Karpas-422 (cell line): ENCODE measurements at places on chromosomes 4 and X. TPM values are rescaled to one million over a fixed set of nuclear protein-coding genes. Genes with fewer than 3 reads are reported as not detected.

- no peak overlapping the region for H3K4me3 ChIP-seq
- no peaks in the 10 kb centered on the region for H3K27me3 ChIP-seq
- H3K27ac ChIP-seq: no peak overlapping the region
- H3K4me1 ChIP-seq: no peaks in the 10 kb centered on the region
- H3K36me3 ChIP-seq: no peaks in the 10 kb centered on the region
These were observed 729 bp upstream of the CPLX1 start for GRCh38 chr4:826508-827208.

DNA sequence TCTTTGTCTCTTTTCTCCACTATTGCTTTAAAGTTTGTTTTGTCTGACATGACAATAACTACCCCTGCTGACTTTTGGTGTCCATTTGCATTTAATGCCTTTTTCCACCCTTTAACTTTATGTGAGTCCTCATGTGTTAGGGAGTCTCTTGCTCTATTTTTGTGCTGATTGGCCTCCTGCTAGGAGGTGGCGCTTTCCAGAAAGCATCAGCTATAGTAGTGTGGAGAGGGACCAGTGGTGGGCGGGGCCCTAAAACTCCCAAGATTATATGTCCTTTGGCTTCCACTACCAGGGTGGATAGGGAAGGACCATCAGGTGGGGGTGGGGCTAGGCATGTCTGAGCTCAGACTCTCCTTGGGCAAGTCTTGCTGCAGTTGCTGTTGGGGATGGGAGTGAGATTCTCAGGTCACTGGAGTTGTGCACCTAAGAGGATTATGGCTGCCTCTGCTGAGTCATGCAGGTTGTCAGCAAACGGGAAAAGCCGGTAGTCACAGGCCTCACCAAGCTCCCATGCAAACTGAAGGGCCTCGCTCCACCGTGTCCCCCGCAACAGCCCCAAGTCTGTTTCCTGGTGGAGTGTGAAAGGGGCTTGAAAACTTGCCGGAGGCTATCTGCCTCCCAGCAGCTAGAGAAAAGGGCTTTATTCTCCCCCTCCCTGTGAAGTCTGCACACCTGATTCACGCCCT is 156.3 kb downstream of the CPEB2 start:
- H3K4me1 ChIP-seq: no peaks in the 10 kb centered on the region
- no peak for DNase-seq
- H3K27me3 ChIP-seq: no peaks in the 10 kb centered on the region

DNA sequence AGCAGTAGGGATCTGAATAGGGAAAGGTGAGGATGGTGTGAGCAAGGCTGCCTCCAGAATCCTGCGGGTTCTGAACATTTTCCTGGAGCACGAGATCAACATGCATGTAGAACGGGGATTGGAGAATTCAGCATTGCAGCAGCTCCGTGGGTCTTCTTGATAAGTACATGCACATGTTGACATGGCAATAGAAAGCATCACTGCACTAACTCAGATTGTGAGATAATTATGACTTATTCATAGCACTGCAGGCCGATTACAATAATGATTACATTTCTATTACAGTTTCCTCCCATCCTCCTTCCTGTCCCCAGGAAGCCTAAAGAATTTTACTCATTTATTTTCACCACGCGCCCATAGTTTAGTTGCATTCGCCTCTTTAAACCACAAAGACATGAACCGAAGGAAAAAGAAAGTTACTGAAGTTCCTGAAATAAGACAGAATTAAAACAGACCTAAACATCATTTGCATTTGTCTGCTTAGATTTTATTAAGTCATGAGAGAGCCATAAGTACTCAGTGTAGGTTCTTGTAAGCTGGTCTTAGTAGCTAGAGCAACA is 61.3 kb upstream of the ARX start:
- H3K27me3 ChIP-seq: no peaks in the 10 kb centered on the region
- H3K4me1 ChIP-seq: no peaks in the 10 kb centered on the region
- H3K4me3 ChIP-seq: no peak overlapping the region
- H3K36me3 ChIP-seq: no peaks in the 10 kb centered on the region
- DNase-seq: no peak

Gene TRIML2
- not detected in 2 replicates for total RNA-seq

Gene CASP3
- 12.2 and 22.5 TPM in 2 replicates for total RNA-seq

DNA sequence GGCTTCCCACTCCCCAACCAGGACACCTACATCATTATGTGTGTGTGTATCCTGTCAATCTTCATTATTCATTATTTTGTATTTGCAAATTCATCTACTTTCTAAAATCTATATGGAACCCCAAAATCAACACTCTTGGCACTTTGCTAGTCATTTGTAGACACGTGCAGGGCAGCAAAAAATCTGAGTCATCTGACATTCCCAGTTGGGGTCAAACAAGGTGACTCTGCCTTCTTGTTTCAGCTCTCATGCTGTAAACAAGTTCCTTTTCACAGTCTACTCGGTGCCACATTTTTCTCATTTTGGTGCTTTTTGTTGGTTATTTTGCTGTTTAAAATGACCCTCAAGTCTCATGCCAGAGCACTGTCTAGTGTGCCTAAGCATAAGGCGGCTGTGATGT is 5.9 kb downstream of the MRFAP1L1 start:
- DNase-seq: no peak
- no peaks in the 10 kb centered on the region for H3K27me3 ChIP-seq
- no peak overlapping the region for H3K4me3 ChIP-seq
- peaks cover 41% of the 10 kb centered on the region for H3K36me3 ChIP-seq
- H3K27ac ChIP-seq: no peak overlapping the region
- peaks cover 16% of the 10 kb centered on the region for H3K4me1 ChIP-seq

Gene IL13RA2
- not detected in 2 replicates for total RNA-seq

DNA sequence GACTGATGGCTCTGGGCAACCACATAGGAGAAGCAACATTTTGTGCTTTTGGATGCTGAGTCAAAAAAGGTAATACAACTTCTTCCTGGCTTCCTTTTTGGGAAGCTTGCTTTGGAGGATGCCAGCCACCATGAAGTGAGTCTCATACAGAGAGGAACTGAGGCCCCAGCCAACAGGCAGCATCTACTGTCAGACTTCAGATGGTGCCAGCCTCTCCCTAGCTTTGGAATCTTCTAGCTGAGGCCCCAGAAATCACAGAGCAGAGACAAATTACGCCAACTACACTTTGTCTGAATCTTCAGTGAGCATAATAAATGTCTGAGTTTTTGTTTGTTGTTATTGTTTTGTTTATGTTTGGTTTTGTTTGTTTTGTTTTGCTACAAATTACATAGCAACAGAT is 136.1 kb downstream of the ATP10D start:
- DNase-seq: no peak
- H3K4me3 ChIP-seq: no peak overlapping the region
- no peaks in the 10 kb centered on the region for H3K36me3 ChIP-seq
- H3K27me3 ChIP-seq: no peaks in the 10 kb centered on the region
- H3K27ac ChIP-seq: no peak overlapping the region

Gene UGT2B11
- total RNA-seq: not detected in 2 replicates

Gene PF4V1
- total RNA-seq: not detected in 2 replicates

Gene HSFX4
- not detected in 2 replicates for total RNA-seq
